Esophagus squamous epithelium (tissue), 5 donors: ENCODE measurements at places on chromosomes 11 and 22.
A peak's percentile ranks its signal among the peaks of the same experiment; 100 is the strongest.

- no peak for DNase-seq
- H3K4me1 ChIP-seq, result peaks cover 11% of the 10 kb centered on the region
- no peaks in the 10 kb centered on the region for H3K36me3 ChIP-seq
- no peak overlapping the region for H3K27ac ChIP-seq
- H3K27me3 ChIP-seq, result peaks cover 4% of the 10 kb centered on the region
- H3K4me3 ChIP-seq, result peak overlapping the region; percentile 51
Observed at GRCh38 chr11:22666688-22667439, 453 bp downstream of the GAS2 start.

- H3K27ac ChIP-seq, result no peak overlapping the region
- H3K27me3 ChIP-seq, result peaks cover 100% of the 10 kb centered on the region
- H3K36me3 ChIP-seq, result no peaks in the 10 kb centered on the region
- no peak for DNase-seq
- H3K4me1 ChIP-seq, result peaks cover 28% of the 10 kb centered on the region
Observed at GRCh38 chr11:44305470-44306051, 4.4 kb downstream of the ALX4 start.

- H3K4me3 ChIP-seq, result no peak overlapping the region
- no peaks in the 10 kb centered on the region for H3K36me3 ChIP-seq
- no peaks in the 10 kb centered on the region for H3K27me3 ChIP-seq
Observed at GRCh38 chr22:42388130-42388797, 43.9 kb downstream of the NFAM1 start.

DNA sequence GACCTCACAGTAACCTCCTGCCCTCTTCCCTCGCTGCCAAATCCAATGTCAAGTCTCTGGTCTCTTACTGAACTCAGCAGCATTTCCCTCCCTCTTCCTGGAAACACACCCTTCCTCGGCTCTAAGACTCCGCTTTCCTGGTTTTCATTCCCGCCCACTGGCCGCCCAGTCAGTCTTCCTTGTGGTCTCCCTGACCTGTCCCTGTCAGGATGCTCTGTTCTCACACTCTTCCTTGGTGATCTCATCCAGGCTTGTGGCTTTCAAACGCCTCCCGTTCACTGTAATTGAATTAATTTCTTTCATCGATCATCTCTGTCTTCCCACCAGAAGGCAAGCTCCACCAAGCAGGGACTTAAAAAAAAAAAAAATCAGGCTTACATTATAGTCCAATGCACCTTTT is 33.5 kb downstream of the MYO18B start:
- no peaks in the 10 kb centered on the region for H3K36me3 ChIP-seq
- H3K4me3 ChIP-seq, result no peak overlapping the region
- no peaks in the 10 kb centered on the region for H3K27me3 ChIP-seq
- no peaks in the 10 kb centered on the region for H3K4me1 ChIP-seq

GRCh38 chr11:119566319-119566718 is 143.3 kb upstream of the THY1 start:
- H3K4me3 ChIP-seq, result no peak overlapping the region
- H3K27me3 ChIP-seq, result no peaks in the 10 kb centered on the region
- no peak for DNase-seq
- H3K36me3 ChIP-seq, result no peaks in the 10 kb centered on the region

DNA sequence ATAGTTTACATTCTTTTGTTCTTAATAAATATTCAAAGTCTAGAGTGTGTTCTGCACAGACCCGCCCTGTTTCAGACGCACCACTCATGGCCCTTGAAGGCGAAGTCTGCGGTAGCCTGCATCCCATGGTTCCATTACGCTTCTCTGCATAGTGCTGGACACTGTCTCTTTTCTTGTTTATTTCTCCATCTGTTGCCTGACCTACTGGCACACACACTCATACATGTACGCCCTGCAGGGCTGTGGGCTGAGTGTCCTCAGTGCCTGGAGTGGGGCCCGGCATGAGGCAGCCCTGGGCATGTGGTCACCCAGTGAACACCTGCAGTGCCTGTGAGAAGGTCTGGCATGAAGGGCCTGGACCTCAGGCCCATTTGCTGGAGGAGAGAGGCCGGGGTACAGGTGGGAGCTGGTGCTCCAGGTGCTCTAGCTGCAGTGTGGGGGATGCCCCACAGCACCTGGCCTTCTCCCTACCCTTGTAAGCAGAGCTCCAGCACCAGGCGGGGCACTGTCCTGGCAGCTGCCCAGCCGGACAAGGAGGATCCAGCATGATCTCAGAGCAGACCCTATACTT is 404.1 kb downstream of the TBC1D22A start:
- DNase-seq, result no peak
- no peaks in the 10 kb centered on the region for H3K36me3 ChIP-seq
- no peaks in the 10 kb centered on the region for H3K4me1 ChIP-seq
- no peak overlapping the region for H3K4me3 ChIP-seq

- DNase-seq, result no peak
- peaks cover 16% of the 10 kb centered on the region for H3K4me1 ChIP-seq
- peaks cover 5% of the 10 kb centered on the region for H3K36me3 ChIP-seq
- H3K27me3 ChIP-seq, result no peaks in the 10 kb centered on the region
- H3K27ac ChIP-seq, result peak overlapping the region; percentile 43
- H3K4me3 ChIP-seq, result peak overlapping the region; percentile 94
Observed at GRCh38 chr11:68002938-68003845, 705 bp downstream of the UNC93B1 start.

- H3K4me1 ChIP-seq, result no peaks in the 10 kb centered on the region
- no peak overlapping the region for H3K27ac ChIP-seq
- H3K4me3 ChIP-seq, result no peak overlapping the region
Observed at GRCh38 chr22:48239461-48240147, 1477.2 kb downstream of the TBC1D22A start.

DNA sequence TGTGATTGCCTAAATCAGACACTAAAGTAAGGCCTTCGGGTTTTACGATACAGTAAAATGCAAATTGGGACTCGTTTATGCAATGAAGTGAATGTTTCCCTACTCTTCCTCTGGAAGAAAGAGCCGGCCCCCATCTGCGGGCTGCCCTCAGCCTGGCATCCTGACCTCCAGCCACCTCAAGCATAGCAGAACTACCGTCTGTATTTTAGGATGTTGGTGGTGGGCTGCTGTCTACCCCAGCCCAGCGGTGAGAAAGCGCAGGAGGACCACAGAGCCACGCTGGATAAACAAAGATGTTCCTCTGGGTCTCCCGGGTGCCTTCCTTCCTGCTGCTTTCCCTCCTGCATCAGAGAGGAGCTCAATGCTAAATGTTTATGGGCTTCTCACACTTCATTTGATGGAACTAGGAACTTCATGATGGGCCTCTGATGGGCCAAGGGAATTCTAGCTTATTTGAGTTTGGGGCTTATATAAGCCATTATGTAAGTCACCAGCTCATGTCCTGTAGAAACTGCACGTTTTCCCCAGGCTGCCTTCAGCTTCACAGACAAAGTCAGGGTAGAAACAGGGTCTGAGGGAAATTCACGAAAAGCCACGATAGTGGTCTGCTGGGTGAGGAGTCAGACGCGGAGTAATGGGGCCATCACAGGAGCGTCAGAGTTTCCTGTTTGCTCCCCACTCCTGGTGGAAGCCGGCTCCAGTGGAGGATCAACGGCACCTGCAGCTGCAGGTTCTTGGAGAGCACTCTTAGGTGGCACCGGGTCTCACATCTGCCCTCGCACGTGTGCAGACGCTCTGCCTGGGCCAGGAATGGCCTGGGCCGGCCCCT is 287.4 kb downstream of the BRD1 start:
- H3K27me3 ChIP-seq, result peaks cover 12% of the 10 kb centered on the region
- no peak overlapping the region for H3K27ac ChIP-seq
- no peak for DNase-seq
- H3K4me3 ChIP-seq, result no peak overlapping the region
- no peaks in the 10 kb centered on the region for H3K4me1 ChIP-seq
